Endothelial cell of umbilical vein (primary cell): ENCODE measurements at places on chromosomes 5 and 9. TPM values are rescaled to one million over a fixed set of nuclear protein-coding genes. Genes with fewer than 3 reads are reported as not detected.

Gene ZNG1A
- 39.8 and 41.9 TPM in 2 replicates for total RNA-seq

- no peak for DNase-seq
Measured at GRCh38 chr5:156598964-156599363, 251.1 kb upstream of the PPP1R2B start.

GRCh38 chr5:140319833-140320232, 16.9 kb upstream of the PFDN1 start:
- DNase-seq, result no peak

Gene PCDHB12
- total RNA-seq, result 0.18 and 0.20 TPM in 2 replicates

DNA sequence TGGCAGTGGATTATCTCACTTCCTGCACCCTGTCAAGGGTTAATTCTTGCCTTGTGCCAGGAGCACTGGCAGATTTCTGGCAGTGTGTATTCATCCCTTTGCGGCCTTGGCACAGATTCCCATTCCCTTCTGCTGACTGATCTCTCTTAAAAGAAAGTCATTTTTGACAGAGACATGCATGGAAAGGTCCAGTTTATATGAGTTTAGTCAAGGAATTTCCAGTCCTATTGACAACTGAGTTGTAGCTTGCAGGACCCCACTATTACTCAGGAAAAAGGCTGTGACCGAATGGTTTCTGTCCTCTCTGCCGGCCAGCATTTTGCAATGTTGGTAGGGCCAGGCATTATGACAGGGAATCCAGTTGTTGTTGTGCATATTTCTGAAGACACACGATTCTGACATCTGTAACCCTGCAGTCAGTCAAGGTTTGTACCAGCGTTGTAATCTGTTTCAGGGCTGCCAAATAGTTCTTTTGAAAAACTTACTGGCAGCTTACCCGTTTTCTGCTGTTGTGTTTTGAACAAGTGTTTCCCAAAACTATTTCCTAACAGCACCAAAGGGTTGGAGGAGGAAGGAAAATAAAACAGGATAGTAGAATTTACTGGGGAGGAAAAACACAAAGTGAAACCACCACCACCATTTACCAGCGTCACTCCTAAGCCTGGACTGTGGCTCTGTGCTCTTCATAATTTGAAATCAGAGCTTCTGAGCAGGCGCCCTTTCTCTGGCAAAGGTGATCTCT, 243.4 kb upstream of the KLF4 start:
- DNase-seq, result peak; percentile 71

DNA sequence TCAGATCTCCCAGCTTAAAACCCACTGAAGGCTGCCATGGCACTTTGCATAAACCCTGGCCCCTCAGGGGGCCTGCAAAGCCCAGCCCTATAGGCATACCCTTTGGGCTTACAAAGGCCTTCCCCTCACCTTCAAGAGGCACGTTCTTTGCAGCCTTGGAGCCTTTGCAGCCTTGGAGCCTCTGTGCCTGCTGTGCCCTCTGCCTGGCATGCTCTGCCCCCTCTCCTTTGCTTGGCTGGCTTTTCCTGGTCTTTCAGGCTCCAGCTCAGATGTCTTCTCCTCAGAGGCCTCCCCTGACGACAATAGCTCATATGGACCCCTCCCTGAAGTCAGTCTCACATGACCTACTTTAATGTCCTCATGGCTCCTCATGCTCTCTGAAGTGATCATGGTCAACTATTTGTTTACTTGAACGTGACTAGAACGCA, 60.3 kb downstream of the CXXC5 start:
- no peak for DNase-seq

Gene DYNC2I2
- total RNA-seq, result 68.5 and 73.6 TPM in 2 replicates

DNA sequence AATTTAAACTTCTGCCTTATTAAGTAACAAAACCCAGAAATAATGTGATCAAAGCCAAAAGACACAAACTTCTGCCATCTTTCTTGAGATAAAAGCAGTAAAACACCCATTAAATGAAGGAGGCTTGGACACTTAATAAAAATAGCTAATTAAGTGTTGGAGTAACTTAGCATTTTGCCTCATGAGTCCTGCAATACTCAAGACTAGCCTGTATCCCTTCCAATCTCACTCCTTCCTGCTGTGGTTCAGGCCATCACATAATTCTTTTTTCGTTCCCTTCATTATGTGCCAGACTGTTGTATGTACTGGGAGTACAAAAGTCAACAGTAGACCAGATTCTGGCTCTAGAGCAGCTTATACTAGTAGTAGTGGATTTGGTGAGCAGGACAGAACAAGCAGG, 250.2 kb downstream of the NFIB start:
- DNase-seq, result no peak

Gene SLC2A6
- total RNA-seq, result 35.7 and 39.0 TPM in 2 replicates

Gene HEMGN
- total RNA-seq, result not detected in 2 replicates

- DNase-seq, result no peak
Measured at GRCh38 chr5:173456181-173456580, 128.0 kb upstream of the STC2 start.

DNA sequence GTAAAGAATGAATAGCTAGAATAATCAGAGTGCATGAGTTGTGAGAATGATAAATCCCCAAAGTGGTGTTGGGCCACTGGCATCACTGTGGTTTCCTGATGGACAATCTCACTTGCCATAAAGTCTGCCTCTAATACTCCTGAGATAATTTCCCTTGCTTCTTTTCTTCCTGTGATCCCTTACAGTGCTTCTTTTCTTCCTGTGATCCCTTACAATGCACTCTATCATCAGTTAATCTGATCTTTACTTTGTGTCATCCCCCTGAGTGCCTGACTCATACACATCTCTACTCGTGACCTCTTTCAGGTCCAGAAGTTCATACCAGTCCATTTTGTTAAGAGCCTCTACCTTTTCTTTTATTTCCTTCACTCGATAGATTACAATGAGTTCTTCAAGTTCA, 418.3 kb downstream of the HCN1 start:
- DNase-seq, result no peak

Gene IFNA21
- not detected in 2 replicates for total RNA-seq
